Stimulated activated CD8-positive, alpha-beta memory T cell treated with anti-CD3 and anti-CD28 coated beads, Interleukin-15, amount 100 ng/mL, for 4 hours (primary cell): ENCODE measurements at places on chromosomes 5 and 9.

DNA sequence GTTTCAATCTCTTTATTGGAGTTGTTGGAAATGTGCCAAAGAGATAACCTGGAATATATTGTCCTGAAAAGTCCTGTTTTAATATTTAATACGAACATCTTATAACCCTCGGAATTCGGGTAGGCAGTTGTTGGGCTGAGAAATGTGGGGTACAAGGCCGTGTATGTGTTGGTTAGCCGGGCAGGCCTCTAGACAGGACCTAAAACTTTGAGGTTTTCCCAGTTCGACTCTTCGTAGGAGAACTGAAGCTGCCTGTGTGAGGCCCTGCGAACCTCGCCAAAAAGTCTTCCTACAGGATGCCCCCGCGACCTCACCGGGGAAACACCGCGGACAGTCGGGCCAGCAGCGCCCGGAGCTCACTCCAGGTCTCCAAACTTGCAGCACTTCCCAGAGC is 583 bp upstream of the TJP2 start:
- no peak for DNase-seq

GRCh38 chr9:121651008-121651294 is 483 bp upstream of the DAB2IP start:
- DNase-seq: no peak

DNA sequence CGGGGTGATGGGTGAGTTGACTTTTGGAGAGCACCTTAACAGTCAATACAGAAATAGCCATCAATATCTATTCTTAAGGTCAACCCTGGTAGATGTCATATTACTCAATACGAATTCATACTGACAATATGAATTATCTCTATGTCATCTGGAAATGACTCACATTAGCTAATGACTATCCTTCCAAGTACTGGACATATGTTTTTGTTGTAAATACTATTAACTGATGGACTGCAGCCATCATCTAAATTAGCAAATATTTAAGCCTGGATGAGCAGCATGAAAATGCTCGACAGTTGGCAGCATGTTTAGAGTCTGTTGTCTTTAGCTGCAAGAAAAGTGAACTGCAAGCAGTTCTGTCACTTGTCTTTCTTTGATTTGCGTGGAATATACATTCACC is 19.6 kb upstream of the ISOC1 start:
- DNase-seq: no peak

DNA sequence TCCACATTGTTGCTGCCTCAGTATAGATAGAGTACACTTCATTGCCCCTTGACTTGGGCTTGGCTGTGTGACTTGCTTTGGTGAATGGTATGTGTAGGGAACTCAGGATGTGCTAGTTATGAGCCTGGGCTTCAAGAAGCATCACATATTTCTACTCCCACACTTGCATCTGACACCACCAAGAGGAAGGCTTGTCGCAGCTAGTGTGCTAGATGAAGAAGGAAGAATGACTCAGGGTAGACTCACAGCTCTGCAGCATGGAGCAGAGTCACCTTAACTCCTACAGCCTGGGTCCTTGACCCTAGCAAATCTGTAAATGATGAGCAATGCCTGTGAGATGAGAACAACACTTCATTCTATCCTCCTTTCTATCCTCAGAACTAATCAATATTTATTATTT is 261.8 kb downstream of the ASTN2 start:
- no peak for DNase-seq

GRCh38 chr5:123104607-123105006 is 15.6 kb downstream of the PRDM6 start:
- no peak for DNase-seq

- no peak for DNase-seq
Measured at GRCh38 chr9:96006961-96007360, 131.5 kb downstream of the ERCC6L2 start.

GRCh38 chr9:21669701-21670100 is 132.7 kb upstream of the MTAP start:
- no peak for DNase-seq

DNA sequence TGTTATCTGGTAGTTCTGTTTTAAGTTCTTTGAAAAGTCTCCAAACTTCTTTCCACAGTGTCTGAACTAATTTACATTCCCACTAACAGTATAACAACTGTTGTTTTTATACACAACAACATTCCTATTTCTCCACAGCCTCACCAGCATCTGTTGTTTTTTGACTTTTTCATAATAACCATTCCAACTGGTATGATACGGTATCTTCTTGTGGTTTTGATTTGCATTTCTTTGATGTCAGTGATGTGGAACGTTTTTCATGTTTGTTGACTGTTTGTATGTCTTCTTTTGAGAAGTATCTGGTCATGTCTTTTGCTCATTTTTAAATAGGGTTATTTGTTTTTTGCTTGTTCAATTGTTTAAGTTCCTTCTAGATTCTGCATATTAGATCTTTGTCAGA is 12.6 kb upstream of the GRAMD2B start:
- DNase-seq: no peak

- DNase-seq: no peak
Measured at GRCh38 chr5:146622391-146622790, 106.4 kb upstream of the GPR151 start.

DNA sequence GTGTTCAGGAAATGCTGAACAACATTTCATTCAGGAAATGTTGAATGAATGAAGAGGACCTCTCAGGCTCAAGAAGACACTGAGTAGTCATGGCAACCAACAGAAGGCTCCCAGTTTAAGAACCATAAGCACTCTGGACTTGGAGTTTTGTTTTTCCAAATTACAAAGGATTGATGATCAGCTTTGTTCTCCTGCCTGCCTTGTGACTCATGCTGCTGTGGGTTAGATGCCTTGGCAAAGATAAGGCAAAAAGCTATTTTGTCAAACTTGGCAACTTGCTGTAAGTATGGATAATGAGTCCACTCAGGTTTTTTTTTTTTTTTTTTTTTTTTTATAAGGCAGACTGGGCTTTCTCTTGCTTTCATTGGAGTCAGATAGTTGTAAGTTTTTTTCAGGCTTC is 365.0 kb downstream of the TMEM232 start:
- no peak for DNase-seq

- no peak for DNase-seq
Measured at GRCh38 chr5:167564275-167564674, 727.2 kb upstream of the WWC1 start.

DNA sequence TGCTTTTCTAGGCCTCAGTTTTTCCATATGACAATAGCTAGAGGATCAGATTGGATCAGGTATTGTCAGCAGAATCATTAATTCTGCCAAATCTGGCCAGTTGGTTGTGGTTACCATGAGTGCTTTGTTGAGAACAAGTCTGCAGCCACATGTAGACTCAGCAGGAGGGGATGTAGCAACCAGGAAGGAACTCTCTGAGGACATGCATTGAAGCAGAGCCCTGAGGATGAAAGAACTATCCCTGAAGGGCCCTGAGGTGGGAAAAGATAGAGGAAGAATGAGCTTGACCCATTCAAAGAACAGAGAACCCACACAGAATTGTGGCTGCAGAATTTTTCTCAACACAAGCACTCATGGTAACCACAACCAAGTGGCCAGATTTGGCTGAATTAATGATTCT is 60.1 kb upstream of the AFAP1L1 start:
- no peak for DNase-seq

GRCh38 chr9:108322326-108323098 is 533.3 kb downstream of the ACTL7B start:
- no peak for DNase-seq

- DNase-seq: no peak
Measured at GRCh38 chr9:87233899-87234455, 263.7 kb upstream of the DAPK1 start.

GRCh38 chr5:158322620-158323019 is 463.7 kb upstream of the CLINT1 start:
- no peak for DNase-seq

DNA sequence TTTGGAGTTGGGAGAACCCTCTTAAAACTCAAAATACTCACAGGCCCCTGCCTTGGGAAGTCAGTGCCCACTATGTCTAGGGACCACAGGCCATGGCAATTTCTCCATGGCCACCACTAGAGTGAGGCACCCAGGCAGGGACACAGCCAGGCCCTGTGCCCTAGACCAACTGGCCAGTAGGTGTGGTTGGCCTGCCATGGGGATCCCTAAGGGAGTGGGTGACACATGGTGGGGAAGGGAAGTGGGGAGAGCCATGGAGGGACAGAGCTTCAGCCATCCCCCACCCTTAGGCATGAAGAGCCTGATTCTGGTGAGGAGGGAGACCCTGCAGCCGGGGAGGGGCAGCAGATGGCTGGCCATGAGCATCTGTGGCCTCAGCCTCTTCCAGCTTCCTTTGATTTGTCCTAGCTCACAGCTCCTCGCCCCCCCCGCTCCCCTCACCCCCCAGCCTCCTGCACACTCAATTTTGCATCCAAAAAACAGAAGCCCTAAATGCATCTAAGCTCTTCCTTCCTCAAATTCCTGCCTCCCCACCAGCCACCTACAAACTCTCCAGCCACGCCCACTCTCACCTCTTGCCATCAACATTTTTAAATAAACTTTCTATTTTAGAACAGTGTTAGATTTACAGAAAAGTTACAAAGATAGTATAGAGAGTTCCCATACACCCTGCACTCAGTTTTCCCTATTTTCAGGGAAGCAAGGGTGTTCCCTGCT is 1.6 kb upstream of the DBN1 start:
- DNase-seq: no peak

GRCh38 chr5:160312960-160313727 is 780 bp upstream of the CCNJL start:
- DNase-seq: no peak

DNA sequence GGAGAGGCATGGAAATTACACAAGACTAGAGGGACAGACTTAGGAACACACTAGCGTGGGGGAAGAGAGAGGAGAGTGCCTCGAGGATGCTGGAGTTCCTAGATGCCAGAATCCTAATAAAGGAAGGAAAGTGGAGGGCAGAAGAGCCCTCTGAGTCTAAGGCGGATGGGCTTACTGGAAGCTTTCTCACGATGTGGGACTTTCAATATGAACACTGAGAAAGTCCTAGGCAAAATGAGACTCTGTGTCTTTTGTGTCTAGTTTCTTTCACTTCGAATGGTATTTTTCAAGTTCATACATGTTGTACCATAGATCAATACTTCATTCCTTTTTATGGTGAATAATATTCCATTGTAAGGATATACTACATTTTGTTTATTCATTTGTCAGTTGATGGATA is 239.4 kb downstream of the NSG2 start:
- DNase-seq: no peak

DNA sequence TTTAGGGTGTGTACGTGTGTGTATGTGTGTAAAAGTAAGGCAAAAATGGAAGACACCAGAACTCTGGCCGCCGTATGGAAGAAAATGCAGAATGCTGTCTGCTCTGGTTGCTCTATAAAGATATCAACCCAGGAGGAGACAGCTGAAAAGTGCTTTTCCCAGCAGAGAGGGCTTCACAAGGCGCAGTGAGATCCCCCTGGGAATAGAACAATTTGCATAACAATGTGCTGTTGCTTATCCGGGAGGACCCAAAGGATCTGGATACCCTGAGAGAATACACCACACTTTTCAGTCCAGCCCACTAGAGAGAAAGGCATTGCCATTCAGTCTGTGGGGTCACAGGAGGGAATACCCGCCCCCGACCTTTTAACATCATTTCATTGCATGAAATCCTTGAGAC is 230.6 kb downstream of the EBF1 start:
- DNase-seq: no peak

GRCh38 chr5:164191240-164191639 is 685.8 kb downstream of the MAT2B start:
- no peak for DNase-seq

GRCh38 chr9:97318433-97318832 is 11.0 kb downstream of the CCDC180 start:
- no peak for DNase-seq

DNA sequence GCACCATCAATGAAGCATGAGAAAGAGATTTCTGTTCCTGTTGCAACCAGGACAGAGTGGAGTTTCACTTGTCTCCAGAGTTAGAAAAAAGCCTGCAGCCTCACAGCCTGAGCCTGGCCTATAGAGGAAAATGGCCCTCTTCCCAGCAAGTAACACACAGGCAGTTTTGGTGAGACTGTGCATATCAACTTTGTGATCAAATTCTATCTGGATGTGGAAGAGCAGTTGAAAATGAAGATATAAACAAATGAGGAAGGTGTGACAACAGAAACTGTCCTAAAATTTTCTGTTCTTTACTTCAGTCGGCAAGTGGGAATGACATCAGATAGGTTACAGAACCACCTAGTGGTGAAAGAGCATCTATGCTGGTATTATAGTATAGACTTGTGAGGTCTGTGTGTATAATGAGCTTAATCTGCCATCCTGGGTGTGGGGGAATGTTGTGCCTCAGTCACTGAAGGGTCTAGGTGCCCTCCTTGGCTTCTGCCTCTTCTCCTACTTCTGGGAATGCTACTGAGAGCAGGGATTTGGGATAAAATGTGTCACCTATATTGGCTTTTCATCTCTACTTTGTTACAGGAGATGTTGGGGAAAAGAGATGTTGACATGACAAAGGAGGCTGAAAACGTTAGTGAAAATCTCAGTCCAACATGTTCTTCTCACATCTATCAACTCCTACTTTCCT is 28.2 kb downstream of the YIPF5 start:
- no peak for DNase-seq

GRCh38 chr5:157611571-157612476 is 36.2 kb upstream of the ADAM19 start:
- no peak for DNase-seq

DNA sequence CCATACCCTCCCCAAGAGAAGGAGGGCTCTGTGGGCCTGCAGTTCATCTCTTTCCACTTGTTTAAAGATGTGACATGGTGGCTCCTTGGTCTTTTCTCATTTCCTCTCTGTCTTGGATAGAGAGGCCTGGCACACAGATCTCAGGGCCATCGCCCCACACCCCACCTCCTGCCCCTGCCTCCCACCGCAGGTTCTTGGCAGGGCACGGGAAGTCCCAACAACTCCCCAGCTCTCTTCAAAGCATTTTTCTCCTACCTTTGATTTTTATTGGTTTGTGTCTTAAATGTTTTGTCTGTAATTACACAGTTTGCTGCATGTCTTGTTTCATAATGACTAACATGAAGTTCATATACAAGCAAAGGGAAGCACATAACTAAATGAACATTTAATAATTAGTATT is 178.5 kb upstream of the MSX2 start:
- DNase-seq: no peak

- no peak for DNase-seq
Measured at GRCh38 chr9:17825265-17825659, 246.4 kb downstream of the SH3GL2 start.

DNA sequence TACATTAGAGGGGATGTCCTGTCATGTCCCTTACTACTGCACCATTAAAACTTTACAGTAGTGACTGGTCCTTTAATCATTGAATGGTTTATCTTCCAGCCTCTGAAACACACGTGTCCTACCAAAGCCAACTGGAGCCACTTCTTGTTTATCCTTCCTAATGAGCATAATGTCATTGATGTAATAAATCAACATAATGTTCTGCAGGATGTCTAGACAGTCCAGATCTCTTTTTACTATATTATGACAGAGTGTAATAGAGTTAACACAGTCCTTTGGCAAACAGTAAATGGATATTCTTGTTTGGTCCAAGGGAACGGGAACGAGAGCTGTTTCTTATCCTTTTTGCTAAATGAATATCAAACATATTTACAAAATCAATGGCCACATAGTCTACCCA is 88.1 kb upstream of the PTPRD start:
- DNase-seq: no peak
